ENCODE measurements at places on chromosomes 2 and 18.

DNA sequence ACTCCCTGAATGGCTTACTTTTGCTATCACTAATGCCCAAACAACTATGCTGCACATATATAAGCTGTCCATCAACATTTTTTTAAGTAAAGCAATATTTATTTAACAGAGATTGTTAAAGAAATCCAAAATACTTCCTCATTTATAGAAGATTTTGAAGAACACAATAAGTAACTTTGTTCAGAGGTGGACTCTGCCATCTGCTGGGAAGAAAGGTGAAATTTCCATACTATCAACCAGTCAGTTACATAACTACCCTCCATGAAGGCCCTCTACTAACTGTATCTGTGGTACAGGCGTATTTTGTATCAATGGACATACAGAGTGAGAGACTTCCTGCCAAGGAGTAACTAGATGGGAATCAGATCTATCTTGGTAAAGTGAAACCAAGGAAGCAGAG lies 106.0 kb downstream of the DTNB start:
- DNase-seq: no peak

DNA sequence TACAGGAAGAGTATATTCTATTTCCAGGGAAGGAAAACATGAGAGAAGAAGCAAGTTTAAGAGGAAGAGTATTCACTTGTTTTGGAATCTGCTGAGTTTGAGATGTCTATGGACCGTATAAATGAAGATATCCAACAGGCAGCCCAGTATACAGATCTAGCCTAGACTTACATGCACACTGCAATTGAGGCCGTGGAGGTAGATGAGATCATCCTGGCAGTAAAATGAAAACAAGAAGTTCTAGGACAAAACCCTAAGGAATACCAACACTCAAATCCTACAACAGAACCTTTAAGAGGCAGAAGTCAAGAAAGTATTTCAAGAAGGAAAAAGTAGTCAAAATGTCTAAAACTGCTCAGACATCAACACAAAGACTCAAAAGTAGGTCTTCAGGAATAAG lies 16.0 kb downstream of the GRB14 start:
- DNase-seq: no peak

- no peak for DNase-seq
Observed at GRCh38 chr2:168757223-168757622, 45.2 kb upstream of the NOSTRIN start.

DNA sequence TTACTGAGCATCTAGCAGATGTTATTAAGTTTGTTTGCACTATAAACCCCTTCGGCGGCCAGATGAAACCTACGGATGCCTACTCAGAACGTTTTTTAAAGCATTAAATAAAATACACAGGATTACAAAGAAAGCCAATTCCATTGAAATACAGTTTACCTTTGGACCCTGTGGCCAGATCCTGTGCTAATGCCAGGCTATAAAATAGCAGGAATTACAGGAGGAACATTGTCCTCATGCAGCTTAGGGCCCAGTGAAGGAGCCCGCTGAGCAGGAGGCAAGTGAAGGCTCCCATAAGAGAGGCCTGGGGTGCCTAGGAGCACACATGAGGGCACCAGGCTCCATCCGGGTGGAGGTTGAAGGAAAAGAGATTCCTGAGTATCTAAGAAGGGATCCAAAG lies 310.4 kb downstream of the MTX2 start:
- no peak for DNase-seq

DNA sequence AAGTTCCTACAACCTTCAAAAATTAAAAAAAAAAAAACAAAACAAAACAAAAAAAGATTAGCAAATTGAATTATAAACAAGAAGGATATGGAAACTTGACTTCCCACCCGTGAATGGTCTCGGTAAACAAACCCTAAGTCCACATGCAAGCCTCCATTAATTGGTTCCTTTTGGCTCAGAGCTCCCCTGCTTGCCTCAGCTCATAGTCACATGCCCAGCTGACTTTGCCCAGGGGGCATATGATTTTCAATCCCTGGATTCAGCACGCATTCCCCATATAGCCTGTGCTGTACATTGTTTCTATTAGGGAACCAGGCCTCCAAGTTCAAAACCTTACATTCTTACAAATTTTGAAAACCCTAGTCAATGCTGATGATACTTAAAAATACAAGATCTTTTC lies 95.0 kb downstream of the PID1 start:
- no peak for DNase-seq

- no peak for DNase-seq
Observed at GRCh38 chr2:39537150-39537549, 100.1 kb upstream of the MAP4K3 start.

- no peak for DNase-seq
Observed at GRCh38 chr2:163641986-163642385, 93.8 kb downstream of the FIGN start.

GRCh38 chr2:164840458-164840929 lies 1.1 kb downstream of the COBLL1 start:
- DNase-seq: no peak

DNA sequence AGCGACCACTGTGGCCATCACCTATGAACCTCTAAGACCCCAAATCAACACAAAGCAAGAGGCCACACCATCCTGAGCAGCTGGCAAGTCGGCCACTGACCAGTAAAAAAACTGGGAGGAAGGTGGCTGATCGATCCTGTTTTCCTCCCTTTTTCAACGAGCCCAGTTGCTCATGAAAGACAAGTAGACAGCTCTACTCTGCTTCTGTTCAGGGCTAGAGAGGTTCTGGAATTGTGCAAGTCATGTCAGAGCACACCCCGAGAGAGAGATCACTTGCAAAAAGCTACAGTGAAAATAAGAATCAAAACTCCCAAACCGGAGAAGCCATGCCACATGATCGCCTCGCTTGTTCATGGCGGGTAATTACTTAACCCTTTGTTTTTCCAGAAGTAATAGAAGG lies 34.6 kb downstream of the ZNF516 start:
- DNase-seq: no peak

DNA sequence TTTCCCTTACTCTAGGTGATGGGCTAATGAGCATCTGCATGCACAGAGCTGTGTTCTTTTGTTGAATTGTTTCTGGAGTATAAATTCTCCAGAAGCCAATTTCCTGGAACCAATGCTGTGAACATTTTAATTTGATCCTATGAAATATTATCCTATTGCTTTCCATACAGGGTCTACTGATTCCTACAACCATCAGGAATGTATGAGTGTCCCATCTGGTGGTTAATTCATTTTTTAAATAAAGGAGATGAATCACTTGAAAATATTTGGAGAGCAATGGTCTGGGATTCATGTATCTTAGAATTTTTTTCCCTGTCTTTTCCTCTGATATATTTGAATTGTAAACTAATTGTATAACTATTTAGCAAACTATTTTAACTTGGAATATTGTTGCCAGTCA lies 14.0 kb downstream of the KIF5C start:
- DNase-seq: no peak

DNA sequence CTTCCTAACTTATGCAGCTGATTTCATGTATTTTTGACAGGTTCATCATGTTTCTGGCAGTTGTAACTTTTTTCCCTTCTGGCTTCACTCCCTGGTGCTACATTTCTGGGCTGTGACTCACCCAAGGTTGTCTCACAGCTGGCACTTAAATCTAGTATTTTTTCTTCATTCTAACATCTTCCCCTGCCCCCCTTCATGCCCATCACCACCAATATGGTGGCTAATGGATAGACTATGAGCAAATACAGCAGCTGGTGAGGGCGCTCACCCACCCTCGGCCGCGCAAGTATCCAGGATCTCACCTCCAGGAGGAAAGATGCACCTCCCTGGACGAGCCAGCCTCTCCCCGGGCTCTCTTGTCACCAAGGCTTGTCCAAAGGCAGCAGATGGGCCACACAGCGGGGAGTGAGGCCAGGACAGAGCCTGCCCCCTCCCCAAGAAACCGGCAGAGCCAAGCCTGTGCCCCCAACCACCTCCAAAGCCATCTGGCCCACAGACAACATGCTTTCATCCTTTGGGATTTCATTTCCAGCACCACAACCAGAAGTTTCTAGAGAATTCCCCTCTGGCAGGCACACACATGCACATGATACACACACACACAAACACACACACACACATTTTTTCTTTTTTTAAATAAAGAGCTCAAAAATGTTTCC lies 39.1 kb downstream of the ATOH8 start:
- peak; percentile 50 for DNase-seq

All from retinal pigment epithelial cell (primary cell).